Muscle of leg (tissue), 16 donors: ENCODE measurements at places on chromosomes 11 and 22. TPM values are rescaled to one million over a fixed set of nuclear protein-coding genes. Genes with fewer than 3 reads are reported as not detected.

GRCh38 chr11:843086-843734 is 558 bp downstream of the TSPAN4 start:
- peak overlapping the region; percentile 93 for H3K27ac ChIP-seq
- no peak for DNase-seq
- peak overlapping the region; percentile 86 for H3K4me3 ChIP-seq
- no peaks in the 10 kb centered on the region for H3K27me3 ChIP-seq
- peaks cover 65% of the 10 kb centered on the region for H3K4me1 ChIP-seq

DNA sequence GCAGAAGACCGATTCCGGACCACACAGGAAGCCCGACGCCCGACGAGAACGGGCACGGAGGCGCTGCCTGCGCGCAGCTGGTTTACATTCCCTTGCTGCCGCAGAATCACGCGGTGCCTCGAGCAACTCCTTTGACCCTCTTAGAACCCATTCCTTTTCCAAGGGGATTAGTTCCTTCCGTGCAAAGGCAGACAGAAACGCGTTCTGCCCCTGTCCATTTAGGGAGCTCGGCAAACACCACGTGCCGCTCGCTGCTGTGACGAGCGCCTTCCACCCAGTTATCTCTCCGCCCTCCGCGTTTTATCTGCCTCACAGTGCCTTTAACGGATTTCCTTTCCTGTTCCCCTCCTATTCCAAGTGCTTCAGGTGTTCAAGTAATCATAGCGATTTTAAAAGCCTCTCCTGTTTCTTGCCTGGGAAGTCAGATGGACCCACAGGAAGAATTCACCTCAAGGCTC is 24.1 kb upstream of the MICAL3 start:
- peaks cover 11% of the 10 kb centered on the region for H3K27me3 ChIP-seq
- H3K27ac ChIP-seq = no peak overlapping the region
- H3K4me3 ChIP-seq = no peak overlapping the region
- no peaks in the 10 kb centered on the region for H3K36me3 ChIP-seq

The YPEL1 gene
- total RNA-seq = 18.8 TPM

DNA sequence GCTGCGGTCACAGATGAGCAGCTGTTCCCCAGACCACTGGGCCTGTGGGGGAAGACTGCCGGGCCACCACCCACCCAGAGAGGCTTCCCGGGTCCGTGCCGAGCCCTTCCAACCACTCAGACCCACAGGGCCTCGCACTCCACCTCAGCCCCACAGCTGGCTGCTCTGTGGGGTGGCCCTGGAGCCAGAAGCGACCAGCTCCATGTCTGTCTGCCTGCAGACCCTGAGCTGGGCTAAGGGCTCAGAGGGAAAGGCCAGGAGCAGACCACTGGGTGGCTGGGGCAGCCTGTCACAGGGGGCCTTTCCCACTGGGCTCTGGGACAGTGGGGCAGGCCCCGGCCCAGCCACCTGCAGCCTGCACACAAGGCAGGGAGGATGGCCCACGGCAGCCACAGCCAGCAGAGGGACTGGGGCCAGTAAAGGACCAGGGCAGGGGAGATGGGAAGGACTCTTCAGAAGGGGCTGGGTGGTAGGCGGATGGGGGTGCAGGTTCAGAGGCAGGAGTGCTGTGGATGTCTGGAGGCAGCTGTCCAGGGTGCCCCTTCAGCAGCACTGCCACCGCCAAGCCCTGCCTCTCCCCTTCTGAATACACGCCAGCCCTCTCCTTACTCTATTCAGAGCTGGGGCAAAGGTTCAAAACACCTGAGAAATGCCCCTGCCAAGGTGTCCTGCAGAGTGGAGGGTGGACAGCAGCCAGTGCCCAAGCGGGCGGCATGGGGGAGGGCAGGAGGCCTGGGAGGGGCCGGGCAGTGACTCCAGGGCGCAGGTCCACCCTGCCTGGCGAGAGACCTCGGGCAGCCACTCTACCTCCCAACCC is 32.2 kb downstream of the GNB1L start:
- no peaks in the 10 kb centered on the region for H3K27me3 ChIP-seq
- no peak overlapping the region for H3K4me3 ChIP-seq
- H3K36me3 ChIP-seq = no peaks in the 10 kb centered on the region
- no peak for DNase-seq
- H3K27ac ChIP-seq = no peak overlapping the region

The DUSP8 gene
- total RNA-seq = 1.5 TPM
